ENCODE measurements at places on chromosomes 3 and 15. TPM values are rescaled to one million over a fixed set of nuclear protein-coding genes. Genes with fewer than 3 reads are reported as not detected.

- DNase-seq: no peak
Observed at GRCh38 chr15:100663086-100663914, 60.9 kb downstream of the ASB7 start.

GRCh38 chr3:3353153-3353552 is 173.7 kb upstream of the CRBN start:
- DNase-seq: no peak

DNA sequence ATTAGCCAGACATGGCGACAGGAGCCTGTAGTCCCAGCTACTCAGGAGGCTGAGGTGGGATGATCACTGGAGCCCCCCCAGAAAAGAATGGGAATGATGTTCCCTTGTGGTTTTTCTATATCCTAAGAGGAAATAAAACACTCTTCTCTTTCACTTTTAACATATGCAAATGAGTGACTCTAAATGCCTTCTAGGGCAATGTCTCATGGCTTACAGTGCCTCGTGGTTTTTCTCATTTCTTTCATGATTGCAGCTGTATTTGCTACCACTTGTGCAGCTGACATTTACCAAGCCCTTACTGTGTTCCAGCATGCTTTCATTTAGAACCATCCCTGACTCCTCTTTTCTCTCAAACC is 26.4 kb downstream of the STOML1 start:
- no peak for DNase-seq

- DNase-seq: no peak
Observed at GRCh38 chr3:46303240-46303639, 50.7 kb upstream of the CCR2 start.

DNA sequence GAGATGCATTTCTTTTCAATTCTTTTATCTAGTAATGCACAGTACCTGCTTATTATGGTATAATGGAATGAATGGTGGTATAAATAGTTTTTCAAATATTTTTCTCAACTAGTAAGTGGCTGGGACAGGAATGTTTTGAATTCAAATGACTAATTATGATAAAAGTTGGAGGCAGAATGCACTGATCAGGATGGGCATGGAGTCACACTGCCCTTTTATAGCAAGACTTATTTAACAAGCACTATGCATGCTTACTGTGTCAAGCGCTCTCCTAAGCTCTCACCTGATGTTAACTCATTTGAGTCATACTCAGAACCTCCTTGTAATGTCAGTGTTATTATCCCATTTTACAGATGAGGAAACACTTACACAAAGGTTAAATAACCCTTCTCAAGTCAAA is 221.8 kb downstream of the FEZF2 start:
- no peak for DNase-seq

GRCh38 chr3:16085884-16086608 is 88.4 kb upstream of the GALNT15 start:
- DNase-seq: no peak

GRCh38 chr15:83977992-83978391 is 257.6 kb upstream of the GOLGA6L4 start:
- no peak for DNase-seq

GRCh38 chr3:101228441-101228840 is 91.9 kb downstream of the IMPG2 start:
- DNase-seq: no peak

DNA sequence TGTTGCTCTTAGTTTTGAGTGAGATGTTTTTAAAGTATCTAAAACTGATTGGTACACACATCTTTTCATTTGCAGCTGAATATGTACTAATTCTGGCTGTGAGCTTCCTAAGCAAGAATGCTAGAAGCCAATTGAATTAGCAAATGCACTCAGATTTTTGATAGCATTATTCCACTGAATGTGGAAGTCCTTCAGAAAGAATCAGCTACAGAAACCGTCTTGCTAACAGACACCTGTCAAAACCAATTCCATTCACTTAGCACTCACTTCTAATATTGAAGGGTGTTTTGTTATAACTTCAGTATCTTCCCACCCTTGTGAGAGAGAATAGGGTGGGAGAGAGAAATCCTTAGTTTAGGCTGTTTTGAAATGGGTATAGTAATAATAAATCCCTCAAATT is 317.7 kb downstream of the IL5RA start:
- no peak for DNase-seq

GRCh38 chr15:26889298-26889898 is 22.5 kb downstream of the GABRA5 start:
- DNase-seq: peak; percentile 63

- no peak for DNase-seq
Observed at GRCh38 chr3:100396967-100397366, 3.9 kb downstream of the TOMM70 start.

DNA sequence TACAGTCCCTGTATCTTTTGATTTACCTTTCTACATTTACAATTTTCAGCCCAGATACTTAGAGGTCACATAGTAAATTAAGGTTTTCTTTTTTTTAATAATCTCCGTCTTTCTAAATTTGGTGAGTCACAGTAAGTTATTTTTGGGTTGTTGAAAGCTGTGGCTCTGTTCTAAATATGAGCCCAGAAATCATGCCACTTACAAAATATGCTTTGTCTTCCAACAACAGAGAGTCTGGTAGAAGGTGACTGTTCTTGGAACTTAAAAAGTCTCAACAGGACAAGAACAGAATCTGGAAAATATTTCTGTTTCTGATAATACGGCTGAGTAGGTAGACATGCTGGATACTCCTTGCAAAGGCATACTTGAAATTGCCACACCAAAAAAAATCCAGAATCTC is 16.0 kb downstream of the GOLGA8S start:
- DNase-seq: no peak

DNA sequence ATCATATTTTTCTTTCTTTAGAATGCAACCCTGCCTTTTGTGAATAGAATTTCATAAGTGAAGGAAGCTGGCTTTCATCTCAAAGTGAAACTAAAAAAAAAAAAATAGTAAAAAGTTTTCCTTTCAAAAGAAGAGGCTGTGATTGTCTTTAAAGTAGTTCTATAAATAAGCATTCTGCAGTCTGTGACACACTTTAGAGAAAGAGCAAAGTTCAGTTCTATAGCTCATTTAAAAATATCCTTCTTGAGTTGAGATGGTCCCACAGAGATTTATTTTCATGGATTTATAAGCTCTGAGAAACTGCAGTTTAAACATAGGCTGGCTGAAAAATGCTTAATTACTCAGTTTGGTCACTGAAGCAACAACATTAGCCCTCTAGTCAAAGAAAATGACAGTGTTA is 36.1 kb upstream of the CNTN6 start:
- no peak for DNase-seq

DNA sequence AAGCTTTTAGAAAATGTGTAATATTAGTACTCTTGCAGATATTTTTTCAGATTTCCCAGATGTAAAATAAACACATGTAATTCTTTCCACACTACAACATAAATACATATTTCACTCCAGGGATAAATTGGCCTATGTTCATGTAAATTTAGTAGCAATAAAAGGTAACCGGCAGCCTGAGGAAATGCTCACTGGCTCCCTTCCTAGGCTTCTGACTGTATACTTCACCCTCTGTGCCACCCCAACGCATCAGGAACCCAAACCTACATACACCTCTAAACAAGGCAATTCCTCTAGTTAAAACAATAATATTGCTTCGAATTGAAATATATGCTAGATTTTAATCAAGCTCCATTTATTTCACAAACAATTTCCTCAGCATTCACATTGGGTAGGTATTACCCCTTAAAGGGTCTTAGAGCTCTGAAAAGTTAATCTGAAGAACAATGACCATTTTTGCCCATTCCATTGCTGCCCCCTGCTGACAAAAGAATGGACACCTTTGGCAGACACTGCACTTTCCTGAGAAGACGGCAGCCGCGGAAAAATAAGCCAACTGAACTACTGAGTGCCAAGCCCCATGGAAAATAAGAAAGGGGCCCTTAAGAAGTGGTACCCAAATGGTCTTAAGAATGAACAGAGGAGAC is 212.5 kb downstream of the OSBPL10 start:
- DNase-seq: peak; percentile 59

DNA sequence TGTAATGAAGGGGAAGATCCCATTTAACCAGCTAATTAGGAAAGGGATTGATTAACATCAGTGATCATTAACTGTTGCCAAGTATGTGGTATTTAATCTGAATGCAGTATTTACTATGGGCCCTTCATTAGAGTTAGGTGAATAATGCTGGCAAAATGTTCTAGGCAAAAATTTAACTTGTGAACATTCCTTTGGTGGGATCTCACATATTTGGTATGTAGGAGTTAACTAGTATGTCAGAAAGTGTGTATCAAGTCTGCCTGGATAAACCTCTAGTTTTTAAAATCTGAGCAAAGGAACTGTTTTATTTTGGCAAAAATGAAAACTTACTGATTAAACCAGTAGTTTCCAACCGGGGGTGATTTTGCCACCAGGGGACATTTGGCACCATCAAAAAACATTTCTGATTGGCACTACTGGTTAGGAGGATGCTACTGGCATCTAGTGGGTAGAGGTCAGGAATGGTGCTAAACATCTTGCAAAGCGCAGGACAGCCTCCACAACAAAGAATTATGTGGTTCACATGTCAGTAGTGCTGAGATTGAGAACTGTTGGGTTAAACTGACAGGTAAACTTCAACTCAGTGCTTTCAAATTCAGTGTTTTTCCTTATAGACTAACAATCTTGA is 22.5 kb downstream of the LRTM1 start:
- DNase-seq: no peak

DNA sequence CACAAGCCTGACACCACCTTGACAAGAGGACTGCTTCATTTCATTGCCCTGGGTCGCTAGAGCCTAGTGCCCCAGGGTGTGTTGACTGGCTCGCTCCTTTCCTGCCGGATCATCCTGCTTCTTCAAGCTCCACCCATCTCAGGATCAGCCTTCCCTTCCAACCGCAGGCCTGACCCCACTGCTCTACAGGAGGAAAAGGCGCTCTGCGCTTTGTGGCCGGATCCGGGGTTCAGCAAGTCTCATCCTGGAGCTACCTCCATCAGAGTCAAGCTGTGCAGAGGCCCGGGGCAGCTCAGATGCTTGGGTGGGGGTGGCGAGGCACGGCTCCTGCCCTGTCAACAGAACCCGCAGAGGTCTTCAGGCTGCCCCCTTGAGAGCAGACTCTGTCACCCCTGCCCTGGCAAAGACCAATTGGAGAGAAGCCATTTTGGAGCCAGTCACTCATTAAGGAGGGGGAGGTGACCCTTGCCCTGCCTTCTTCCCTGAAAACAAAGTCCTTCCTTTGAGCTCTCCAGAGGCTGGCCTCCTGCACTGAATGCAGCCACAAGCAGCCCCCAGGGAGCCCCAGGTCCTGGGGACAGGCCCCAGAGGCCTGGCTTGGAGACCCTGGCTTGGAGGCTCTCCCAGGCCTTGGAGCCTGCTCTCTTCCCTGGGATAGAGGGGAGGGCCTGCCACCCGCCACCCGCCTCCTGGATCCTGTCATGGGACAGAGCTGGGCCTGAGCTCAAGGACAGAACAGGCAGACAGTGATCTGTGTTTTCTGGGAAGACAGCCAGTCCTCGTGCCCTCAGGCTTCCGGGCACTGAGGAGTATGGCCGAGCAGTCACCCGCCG is 80.3 kb downstream of the CPN2 start:
- DNase-seq: peak; percentile 90

GRCh38 chr3:152335273-152335672 is 66.5 kb downstream of the MBNL1 start:
- DNase-seq: no peak

- DNase-seq: no peak
Observed at GRCh38 chr3:135447483-135447882, 518.0 kb upstream of the PPP2R3A start.

DNA sequence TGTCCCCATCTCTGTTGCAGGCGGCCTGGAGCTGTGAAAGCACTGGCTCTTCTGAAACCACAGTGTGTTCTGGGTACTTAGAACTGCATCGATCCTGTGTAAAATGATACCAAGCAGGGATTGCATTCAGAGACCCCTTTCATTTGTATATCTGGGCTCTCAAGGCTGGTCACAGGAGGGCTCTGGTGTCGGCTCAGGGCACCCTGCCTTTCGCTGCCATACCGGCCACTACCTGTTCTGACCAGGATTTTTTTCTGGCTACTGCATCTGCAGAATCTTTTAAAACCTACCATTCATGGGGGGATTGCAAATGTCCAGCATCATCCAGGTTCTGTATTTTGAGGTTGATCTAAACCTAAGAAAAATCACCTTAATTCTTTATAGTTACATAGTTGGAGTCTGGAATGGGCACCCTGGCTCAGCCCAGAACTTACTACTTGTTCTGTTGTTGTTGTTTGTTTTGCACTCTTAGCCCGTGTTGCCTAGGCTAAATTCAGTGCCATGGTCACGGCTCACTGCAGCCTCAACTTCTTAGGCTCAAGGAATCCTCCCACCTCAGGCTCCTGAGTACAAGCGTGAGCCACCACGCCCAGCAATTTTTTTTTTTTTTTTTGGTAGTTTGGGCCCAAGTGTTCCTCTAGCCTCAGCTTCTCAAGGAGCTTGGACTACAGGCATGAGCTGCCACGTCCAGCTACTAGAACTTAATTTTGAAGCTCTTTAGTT is 52.7 kb downstream of the TRIM71 start:
- no peak for DNase-seq

GRCh38 chr3:126936853-126937425 is 46.0 kb upstream of the PLXNA1 start:
- no peak for DNase-seq

DNA sequence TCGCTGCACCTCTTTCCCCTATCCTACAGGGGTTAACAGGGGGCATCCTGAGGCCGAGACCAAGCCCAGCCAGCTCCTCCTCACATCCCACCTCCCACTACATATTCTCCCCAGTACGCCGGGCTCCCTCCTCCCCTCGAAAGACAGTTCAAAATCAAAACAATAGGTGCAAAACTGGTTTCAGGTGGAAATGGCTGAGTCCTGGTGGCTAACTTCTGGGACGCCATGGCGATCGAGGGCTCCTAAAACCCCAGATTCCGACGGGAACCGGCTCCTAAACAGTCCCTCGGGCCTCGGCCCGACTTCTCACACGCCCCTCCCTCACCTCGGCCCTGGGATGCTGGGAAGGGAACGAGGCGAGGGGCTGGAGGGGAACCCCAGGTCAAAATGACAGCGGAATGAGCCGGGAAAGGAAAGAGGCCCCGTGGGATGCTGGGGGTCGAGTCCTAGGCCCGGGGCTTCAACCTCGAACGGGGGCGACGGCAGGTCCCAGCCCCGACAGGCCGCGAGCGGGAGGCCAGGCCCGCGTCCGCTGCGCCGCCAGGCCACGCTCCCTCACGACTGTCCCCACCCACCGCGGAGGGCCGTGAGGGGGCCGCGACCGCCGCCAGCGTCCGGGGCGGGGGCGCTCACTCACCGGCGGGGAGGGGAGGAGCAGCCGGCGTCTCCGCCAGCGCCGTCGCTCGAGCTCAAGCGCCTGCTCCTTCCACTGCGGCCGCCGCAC is 492 bp downstream of the TMCC1 start:
- no peak for DNase-seq

- DNase-seq: peak; percentile 28
Observed at GRCh38 chr15:58932710-58933280, 684 bp downstream of the SLTM start.

- no peak for DNase-seq
Observed at GRCh38 chr15:28037969-28038590, 61.0 kb downstream of the OCA2 start.

GRCh38 chr3:12579456-12579855 is 22.6 kb downstream of the MKRN2 start:
- no peak for DNase-seq

GRCh38 chr3:8283193-8283592 is 218.4 kb upstream of the LMCD1 start:
- DNase-seq: no peak

GRCh38 chr3:16923112-16923511 is 38.4 kb downstream of the PLCL2 start:
- DNase-seq: no peak

PIK3CA gene
- total RNA-seq: 20.3 TPM

CFAP100 gene
- 0.40 TPM for total RNA-seq

UTS2B gene
- total RNA-seq: 2.6 TPM

GOLGA8T gene
- total RNA-seq: 0.66 TPM

SIDT1 gene
- total RNA-seq: 16.8 TPM

CPNE9 gene
- 0.37 TPM for total RNA-seq

UBE3A gene
- total RNA-seq: 105 TPM

ATP10A gene
- 19.8 TPM for total RNA-seq

GPR149 gene
- total RNA-seq: not detected
